ENCODE measurements at places on chromosomes 12 and 14. TPM values are rescaled to one million over a fixed set of nuclear protein-coding genes. Genes with fewer than 3 reads are reported as not detected.
A peak's percentile ranks its signal among the peaks of the same experiment; 100 is the strongest.

Gene TMEM132D
- total RNA-seq, result not detected

Gene GPRC5A
- not detected for total RNA-seq

DNA sequence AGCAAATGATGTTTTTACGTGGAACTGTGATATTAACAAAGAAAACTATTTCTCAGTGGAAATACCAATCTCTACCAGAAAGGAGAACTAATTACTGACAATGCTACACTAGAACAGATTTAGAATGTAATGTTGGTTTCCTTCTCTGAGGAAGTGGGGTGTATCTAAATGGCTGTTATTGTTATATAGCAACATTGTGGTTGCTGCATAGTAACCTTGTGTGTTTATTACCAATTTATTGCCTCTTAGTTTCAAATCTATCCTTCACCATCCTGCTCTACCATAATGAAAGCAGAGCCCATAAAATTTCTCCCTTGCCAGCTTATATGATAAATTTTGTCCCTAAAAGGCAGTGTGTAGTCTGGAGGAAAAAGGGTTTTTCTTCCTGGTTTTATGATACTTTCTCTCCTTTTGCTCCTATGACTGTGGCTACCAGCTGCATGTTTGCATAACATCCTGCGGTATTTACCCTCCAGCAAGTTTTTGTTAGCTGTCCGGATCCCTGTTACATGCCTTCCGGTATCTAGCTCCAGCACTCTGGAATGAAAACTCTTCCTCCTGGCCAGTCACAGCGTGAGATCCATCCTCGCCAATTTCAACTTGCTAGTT lies 5.7 kb upstream of the KLRK1 start:
- H3K4me1 ChIP-seq, result peaks cover 68% of the 10 kb centered on the region
- no peak for DNase-seq
- H3K36me3 ChIP-seq, result peaks cover 18% of the 10 kb centered on the region
- peak overlapping the region; percentile 100 for H3K27ac ChIP-seq
- peak overlapping the region; percentile 75 for H3K4me3 ChIP-seq

DNA sequence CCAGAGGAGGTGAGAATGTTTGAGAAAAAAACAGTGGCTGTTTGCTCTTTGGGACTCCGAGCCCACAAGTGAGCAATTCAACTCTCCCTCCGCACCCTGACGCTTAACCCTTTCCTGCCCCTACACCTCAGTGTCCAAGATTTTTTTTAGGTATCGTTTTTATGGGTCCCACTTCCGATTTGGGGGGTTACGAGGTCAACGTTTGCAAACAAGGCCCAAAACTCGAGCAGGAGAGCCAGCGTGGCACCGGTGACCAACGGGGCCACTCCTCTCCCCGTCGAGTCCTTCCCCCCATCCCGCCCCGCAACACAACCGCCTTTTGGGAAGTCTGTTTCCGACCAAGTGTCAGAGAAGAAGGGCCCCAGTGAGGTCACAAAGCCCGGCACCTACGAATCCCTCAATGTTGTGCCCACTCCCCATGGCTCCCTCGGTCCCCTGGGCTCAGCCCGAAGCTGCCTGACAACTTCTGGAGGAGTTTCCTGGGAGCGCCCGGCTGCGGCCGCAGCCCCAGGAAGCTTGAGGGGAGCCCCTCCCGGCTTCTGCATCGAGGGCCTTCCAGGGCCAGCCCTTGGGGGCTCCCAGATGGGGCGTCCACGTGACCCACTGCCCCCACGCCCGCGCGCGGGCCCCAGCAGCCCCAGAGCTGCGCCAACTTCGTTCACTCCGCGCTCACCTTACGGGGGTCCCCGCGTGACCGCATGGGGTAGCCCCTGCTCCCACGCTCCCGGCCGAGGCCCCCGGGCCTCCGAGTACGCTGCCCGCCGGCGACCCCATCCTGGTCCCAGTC lies 1.2 kb downstream of the CDK2AP1 start:
- H3K36me3 ChIP-seq, result no peaks in the 10 kb centered on the region
- H3K4me1 ChIP-seq, result peaks cover 27% of the 10 kb centered on the region
- DNase-seq, result no peak
- H3K27ac ChIP-seq, result peak overlapping the region; percentile 35
- peak overlapping the region; percentile 80 for H3K4me3 ChIP-seq

- H3K4me3 ChIP-seq, result no peak overlapping the region
- no peak for DNase-seq
- no peak overlapping the region for H3K27ac ChIP-seq
- no peaks in the 10 kb centered on the region for H3K36me3 ChIP-seq
- peaks cover 2% of the 10 kb centered on the region for H3K27me3 ChIP-seq
- no peaks in the 10 kb centered on the region for H3K4me1 ChIP-seq
Observed at GRCh38 chr12:62998454-62998853, 63.5 kb upstream of the PPM1H start.

GRCh38 chr12:49730568-49731101 lies 10.7 kb upstream of the TMBIM6 start:
- H3K4me3 ChIP-seq, result no peak overlapping the region
- H3K36me3 ChIP-seq, result peaks cover 9% of the 10 kb centered on the region
- H3K27me3 ChIP-seq, result peaks cover 1% of the 10 kb centered on the region

DNA sequence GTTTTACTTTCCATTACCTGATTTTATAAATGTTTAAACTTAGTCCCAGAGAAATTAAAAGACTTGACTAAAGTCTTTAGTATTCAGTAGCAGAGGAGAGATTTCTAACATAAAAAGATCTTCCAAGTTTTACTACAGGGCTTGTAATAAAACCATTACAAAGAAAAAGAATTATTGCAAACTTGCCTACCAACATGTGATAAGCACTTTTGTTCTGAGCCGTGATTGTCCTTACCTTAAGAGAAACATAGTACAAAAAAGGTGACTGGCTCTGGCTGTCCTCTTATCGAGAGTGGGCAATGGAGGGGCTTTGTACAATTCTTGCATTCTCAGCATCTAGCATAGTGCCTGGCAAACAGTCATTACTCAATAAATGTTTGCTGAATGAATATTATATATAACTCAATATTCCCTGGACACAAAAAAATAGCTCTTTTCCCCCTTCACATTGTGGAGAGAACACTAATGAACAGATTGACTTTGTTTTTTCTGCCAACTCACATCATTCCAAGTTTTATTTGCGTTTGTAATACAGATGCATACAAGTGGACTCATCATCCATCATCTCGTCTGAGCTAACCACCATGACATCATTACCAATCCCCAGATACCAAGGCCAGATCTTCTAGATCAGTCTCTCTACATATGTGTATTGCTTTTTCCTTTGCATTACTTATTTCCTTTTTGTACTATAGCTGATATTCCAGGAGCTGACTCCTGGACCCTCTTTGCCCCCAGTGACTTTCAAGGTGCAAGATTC lies 192.8 kb upstream of the EEA1 start:
- DNase-seq, result no peak
- H3K4me3 ChIP-seq, result no peak overlapping the region
- H3K27ac ChIP-seq, result no peak overlapping the region
- H3K36me3 ChIP-seq, result no peaks in the 10 kb centered on the region
